NCI-H526 treated with DMSO at 0.1 percent for 48 hours (cell line): ENCODE measurements at places on chromosomes 12 and 14.

DNA sequence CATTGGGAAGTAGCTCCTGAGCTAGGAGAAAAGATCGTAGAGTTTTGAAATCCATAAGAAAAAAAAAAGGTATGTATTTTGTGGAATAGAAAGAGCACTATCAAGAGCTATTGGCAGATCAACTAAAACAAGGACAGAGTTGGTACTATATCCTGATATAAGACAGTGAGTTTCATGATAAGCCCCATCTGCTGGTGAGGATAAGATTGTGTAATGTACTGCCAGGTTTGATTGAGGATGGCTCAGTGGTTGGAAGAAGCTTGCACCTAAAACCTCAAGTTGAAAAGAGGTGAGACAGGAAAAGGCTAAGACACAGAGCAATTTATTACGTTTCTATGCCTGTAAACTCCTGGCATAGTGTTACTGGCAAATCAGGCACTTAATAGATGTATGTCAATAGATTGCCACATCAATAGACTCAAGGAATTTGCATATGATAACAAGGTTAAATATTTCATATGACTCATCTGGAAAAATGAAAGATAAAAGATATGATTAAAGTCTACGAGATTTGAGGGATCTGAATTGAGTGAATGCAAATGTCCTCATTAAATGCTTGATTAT is 525.6 kb downstream of the FLRT2 start:
- peak; percentile 35 for DNase-seq

GRCh38 chr12:110007881-110008280 is 8.7 kb downstream of the ANKRD13A start:
- no peak for DNase-seq

DNA sequence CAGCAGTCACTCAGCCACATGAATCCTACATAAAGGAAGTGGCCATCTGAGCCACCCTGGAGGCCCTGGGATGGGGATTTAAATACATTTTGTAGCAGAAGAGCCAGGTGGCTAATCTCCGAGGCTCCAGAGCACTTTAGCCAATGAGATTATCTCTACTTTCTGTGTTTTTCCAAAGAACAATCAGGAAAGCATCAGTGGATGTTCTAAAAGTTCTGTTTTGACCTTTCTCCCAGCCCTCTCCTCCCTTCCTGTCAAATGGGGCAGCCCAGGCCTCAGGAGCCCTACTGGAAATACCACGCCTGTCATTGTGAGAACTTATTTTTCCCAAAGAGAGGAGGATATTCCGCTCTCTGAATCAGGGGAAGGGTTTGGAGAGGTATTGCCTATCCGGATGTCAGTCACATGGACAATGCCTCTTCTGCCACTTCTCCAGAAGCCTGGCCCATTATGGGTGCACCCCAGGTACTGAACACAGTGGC is 336.8 kb upstream of the FKBP4 start:
- no peak for DNase-seq

DNA sequence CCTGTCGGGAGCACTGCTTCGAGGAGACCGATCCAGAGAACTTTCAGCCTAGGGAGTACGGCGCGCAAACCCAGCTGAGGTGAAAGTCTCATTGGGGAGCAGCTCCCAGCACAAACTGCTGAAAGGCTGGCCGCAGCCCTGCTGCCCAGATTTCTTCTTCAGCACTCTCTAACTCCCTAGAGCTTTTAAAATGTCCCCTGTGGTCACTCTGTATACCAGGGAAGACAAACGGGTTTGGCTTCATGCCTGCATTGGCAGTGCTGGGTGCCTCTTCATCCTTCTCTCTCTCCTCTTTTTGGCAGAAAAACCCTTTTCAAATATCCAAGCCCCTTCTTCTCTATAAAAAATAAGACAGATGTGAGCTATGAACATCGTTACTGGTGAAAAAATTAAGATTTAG is 34.9 kb downstream of the BBS10 start:
- no peak for DNase-seq

DNA sequence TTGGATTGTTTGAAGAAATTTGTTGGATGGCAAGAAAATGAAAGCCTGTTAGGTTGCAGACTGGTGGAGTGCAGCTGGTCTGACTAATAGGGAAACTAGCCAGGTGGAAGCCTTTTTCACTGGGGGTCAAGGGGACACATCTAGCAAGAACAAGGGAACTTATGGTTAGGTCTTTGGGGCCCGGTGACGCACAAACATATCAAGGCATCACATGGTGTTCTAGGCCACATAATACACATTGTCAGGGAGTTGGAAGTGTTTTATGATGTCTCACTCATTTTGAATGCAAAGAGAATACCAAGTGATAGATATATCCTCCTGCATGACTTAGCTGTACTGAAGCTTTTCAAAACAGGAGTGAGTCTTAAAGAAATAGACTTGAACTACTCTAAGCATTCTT is 351.2 kb downstream of the KCNH5 start:
- no peak for DNase-seq

DNA sequence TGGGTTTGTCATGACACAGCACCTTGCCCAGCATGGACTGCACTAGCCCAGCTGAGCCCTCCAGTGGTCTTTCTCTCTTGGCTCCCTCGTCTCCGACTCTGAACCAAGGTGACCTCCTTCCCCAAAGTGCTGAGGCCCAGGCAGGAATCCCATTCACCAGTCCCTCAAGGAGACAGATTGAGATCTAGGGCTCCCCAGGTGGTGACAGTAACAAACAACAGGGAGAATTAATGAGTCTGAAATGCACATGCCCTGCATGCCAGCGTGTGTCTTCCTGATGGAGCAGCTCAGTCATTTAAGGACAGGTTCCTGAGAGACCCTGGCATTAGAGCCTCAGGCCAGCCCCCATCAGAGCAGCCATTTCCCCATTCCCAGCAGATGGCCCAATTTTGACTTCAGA is 51.4 kb upstream of the OAS1 start:
- DNase-seq, result no peak

DNA sequence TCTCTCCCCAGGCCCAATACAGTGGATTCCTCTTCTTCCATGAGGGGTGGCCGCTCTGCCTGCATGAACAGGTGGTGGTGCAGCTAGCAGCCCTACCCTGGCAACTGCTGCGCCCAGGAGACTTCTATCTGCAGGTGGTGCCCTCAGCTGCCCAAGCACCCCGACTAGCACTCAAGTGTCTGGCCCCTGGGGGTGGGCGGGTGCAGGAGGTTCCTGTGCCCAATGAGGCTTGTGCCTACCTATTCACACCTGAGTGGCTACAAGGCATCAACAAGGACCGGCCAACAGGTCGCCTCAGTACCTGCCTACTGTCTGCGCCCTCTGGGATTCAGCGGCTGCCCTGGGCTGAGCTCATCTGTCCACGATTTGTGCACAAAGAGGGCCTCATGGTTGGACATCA is 3.8 kb downstream of the ARHGEF40 start:
- no peak for DNase-seq

GRCh38 chr12:11798856-11799501 is 149.5 kb downstream of the ETV6 start:
- DNase-seq, result no peak

GRCh38 chr12:87981495-87981894 is 47.7 kb downstream of the C12orf50 start:
- no peak for DNase-seq

GRCh38 chr12:89390802-89391673 is 38.7 kb upstream of the DUSP6 start:
- DNase-seq, result no peak

GRCh38 chr12:63301311-63301710 is 150.3 kb upstream of the AVPR1A start:
- no peak for DNase-seq

DNA sequence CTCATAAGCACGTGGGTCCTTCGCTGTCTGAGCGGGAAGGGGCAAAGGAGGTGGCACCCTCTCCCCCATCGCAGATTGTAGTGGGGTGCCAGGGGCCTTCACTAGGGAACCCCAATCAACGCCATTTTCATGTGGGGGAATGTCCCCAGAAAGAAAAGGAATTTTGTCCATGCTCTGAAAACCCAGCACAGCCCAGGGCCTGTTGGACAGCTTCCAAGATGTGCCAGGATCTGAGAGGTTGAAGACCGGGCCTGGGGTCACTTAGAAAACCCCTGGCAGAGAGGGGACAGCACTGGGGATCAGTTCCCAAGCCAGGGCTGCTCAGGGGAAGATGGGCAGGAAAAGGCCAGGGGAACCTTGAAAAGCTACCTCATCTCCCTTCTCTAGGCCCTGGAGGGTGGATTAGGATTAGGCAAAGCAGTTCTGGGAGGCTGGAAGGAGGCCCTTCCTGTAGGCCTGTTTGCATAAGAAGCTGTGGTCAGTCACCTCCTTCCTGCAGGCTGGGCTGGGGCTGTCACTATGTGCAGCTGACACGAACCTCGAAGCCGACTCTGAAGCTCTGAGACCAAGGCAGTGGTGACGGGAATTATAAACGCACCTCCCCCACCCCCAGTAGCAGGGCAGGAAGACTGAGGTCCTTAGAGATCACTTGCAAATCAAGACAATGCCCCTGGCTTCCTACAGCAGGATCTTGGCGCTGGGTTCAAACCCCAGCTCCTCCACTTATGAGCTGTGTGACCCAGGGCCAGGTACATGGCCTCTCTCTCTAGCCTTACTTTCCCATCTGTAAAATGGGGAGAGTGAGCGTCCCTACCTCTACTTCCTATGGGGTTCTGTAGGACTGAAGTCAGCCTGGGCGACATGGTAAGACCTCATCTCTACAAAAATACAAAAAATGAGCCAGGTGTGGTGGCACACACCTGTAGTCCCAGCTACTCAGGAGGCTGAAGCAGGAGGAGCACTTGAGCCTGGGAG is 29.0 kb downstream of the TESC start:
- no peak for DNase-seq

DNA sequence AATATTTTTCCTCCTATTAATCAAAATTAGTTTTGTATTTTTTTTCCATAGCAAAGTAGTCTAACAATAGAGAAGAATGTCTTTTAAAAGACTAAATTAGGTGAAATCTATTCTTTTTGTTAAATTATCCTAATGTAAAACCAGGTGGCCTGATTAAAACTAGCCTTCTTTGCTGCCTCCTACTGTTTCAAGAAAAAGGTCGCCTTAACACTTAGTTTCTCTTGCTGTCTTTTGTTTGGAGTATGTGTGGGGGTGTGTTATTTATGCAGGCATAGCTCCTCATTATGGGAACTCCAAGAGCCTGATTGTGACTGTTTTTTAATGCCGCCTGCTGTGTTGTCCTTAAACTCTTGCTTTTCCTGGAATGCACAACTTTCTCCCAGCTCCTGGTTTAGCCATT is 855.3 kb downstream of the DIO2 start:
- no peak for DNase-seq

DNA sequence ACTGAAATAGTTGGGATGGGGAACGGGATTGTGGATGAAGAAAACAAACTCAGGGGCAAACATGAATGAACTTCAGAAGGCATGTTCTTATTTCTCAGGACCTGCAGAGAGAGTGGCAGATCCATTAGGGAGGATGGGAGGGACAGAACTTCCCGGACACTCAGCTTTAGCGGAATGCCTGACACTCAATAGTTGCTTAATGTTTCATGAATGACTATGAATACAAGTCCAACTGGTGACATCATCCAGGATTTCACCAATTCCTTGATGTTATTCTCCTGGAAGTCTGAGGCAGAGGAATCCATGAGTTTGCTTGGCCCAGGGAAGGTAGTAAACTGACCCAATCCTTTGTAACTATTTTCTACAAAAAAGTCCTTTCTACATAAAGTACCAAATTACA is 37.8 kb upstream of the LRRC10 start:
- DNase-seq, result no peak

DNA sequence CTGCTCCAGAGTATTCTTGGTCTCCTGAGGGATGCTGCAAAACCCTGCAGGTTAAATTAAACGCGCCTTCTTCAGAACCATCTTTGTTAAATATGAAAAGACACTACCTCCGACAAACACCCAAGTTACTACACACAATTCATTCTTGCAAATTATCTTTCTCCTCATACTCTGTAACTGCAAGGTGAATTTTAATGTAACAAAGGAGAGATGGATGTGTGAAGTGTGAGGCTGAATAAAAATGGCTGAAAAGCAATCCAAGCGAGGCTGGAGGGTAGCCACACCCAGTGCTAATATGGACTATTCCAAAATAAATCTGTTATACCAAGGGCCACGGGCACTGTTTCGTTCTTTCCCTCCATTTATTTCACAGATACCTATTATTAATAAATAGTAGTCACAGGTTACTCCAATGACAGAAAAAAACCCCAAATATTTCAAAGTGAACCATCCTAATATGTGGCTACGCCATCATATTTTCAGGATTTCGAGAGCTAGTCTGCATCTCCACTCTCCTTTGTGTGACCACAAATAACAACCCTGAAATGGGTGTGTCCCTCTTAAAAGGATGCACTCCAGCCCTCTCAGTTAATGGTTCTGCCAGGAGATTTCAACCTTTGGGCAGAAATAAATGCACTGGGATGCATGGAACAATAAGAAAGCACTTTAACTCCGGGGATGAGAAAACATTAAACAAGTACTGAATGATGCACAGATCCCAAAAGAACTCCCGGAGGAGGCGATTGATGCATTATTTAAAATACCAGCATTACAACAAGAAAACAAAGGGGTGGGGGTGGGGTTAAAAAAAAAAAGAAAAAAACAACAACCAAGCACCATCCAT is 53.1 kb upstream of the CCDC175 start:
- DNase-seq, result no peak

DNA sequence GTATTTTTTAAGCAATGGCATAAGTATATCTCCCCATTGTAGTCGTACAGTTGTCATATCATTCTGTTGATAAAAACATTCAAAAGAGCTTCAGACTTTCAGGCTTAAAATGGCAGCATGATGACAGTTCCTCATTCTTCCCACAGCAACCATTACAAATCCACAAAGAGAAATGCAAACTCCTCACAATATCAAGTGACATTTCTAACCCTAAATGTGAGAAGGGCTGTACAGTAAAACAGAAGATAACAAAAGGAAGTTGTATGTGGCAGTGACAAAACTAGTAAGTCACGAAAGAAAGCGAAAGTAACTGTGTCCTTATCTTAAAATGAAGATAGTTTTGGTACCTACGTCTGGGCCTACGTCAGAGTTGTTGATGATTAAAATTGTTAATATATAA is 46.7 kb downstream of the GXYLT1 start:
- DNase-seq, result no peak

DNA sequence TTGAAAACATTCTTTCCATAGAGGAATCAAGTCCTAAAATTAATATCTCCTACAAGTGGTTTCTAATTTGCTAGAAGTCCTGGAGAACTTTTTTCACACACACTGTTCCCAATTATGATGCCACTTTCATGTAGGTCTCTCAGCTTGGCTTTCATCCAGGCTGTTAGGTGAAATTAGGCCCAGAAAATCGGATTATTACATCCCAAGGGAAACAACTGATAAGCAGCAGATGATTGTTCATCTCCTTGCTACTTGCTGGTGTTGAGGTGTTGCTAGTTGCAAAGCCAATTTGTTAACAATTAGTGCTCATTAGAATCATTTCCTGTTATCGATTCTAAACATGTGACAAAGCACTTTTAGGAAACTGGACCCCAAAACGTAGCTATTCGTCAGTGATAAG is 248.0 kb downstream of the PDZRN4 start:
- DNase-seq, result no peak
